ENCODE measurements at places on chromosomes 5 and 9. TPM values are rescaled to one million over a fixed set of nuclear protein-coding genes. Genes with fewer than 3 reads are reported as not detected.

- DNase-seq = no peak
These were observed 435.1 kb upstream of the CDH9 start for GRCh38 chr5:27473307-27474046.

Gene IL13
- not detected for total RNA-seq

Gene PCA3
- total RNA-seq = 0.14 TPM

GRCh38 chr5:170075696-170076095 lies 30.0 kb upstream of the FOXI1 start:
- DNase-seq = no peak

Gene OR1J1
- total RNA-seq = not detected

GRCh38 chr5:95045181-95045965 lies 239.5 kb downstream of the MCTP1 start:
- DNase-seq = no peak

GRCh38 chr5:164373876-164374275 lies 868.5 kb downstream of the MAT2B start:
- no peak for DNase-seq

DNA sequence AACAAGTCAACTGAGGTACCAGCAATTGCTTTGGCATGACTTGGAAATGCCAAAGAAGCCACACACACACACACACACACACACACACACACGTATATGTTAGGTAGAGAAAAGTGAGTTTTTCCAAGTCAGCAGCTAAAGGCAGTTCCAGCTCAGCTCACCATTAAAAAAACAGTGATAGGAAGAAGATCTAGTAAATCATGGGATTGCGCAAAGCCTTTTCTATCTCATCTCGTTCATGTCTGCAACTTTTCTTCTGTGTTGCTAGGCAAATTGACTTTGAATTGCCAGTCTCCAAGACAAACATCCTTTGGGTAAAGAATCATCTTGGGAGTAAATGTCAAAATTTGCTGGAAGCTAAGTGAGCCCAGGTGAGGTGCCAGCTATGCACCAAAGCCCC lies 500.1 kb downstream of the ENC1 start:
- DNase-seq = no peak

DNA sequence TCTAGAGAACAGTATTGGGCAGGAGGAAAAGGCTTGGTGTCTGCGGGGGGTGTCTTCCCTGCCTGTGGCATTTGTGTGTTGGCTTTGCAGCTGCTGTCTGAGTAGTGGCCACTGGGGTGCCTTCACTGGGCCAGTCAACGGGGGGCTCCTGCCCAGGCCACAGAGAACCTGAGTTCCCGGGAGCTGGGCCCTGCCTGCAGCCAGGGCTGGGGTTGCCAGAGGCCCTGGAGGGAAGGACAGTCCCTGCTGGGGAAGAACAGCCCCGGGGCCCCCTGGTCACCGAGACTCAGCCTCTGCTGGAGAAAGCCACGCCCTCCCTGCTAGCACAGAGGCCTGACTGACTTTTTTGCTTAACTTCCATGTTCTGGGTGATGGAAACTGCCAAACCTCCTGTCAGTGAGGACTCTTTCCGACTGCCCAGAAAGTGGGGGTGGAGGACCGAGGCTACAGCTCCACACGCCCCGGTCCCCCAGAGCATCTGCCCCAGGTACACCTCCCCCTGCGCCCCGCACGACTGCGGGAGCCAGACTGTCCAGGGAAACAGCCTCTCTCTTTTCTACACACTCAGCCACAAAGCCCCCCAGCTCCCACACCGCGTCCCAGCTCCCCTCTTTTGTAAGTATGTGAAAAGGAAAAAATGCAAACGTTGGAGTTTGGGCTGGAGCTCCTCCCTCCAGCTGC lies 133.4 kb downstream of the DAB2IP start:
- DNase-seq = no peak

DNA sequence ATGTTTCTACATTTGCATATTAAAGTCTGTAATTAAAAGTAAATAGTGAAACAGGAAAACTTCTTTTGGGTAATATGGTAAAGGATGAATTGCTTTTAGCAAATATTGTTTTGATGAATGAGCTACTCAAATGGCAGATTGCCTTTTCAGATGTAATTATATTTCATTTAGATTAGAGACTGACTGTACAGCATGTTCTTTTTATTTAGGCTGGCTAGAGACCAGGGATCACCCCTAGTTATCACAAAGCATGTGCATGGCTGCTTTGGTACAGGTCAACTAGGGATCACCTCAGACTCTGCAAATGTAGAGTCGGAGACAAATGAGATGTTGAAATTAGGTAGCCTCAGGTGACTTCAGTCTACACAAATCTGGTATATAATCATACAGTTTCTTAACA lies 214.9 kb upstream of the SEMA6A start:
- DNase-seq = no peak

- no peak for DNase-seq
These were observed 61.0 kb downstream of the DAP start for GRCh38 chr5:10699987-10700386.

DNA sequence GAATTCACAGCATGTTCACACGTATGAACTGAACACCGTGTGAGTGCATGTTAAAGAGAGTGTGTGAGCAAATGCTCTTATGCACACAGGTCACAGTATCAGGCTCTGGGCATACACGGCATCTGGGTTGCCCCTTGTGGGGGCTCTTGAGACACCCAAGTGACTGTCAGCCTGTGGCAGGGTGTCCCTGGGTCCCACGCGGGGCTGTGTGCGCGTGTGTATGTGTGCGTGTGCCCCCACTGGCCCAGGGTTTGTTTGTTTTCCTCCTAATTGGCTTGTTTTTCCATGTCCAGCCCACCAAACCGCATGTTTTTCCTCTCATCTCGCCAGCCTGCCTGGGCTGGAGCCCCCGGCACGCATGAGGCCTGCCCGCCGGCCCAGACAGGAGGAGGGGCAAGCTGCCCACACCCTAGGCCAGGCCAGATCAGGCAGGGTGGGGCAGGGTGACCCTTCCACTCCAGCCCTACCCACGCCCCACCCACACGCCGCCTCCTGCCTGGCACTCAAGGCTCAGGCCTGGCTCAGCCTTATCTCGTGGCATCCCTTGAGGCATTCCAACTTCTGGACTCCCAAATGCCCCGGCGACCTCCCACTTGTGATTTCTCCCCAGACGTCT lies 28.8 kb downstream of the CNTFR start:
- DNase-seq = no peak

- no peak for DNase-seq
These were observed 30.0 kb downstream of the BTF3 start for GRCh38 chr5:73528248-73528647.

GRCh38 chr5:10502578-10502977 lies 60.9 kb downstream of the ROPN1L start:
- no peak for DNase-seq

DNA sequence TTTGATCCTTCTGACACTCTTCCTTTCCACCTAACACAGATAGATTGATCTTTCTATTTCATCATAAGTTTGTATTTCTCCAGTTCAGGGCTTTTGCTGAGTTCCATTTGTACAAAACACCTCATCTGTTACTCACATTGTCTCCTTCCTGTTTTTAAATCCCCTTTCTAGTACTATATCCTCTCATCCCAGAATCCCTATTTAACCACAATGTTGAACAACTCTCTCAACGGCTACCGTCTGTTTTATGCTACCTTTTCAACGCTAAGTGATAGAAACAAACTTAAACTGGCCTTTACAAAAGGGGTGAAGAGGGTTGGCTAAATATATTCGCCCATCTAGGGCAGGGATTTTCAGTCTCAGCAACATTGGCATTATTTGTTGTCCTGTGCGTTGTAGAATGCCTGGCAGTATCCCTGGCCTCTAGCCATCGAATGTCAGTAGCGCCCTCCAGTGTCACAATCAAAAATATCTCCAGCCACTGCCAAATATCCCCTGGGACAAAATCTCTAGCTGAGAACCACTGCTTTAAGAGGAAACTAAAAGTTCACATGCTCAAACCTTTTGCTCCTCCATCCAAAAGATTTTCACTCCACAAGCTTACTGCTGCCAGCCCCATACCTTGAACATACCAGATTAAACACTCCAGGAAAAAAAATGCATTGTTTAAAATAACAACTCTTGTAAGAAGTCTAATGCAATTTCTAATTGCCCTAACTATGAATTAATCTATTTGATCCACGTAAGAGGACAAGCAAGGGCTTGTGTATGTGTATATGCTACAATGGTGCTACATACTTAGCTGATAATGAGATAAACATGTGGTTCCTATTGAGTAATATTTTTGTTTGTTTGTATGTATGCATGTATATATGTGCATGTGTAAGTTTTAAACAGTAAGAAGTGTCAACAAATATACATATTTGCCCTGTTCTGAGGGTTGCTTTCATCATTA lies 344.0 kb downstream of the PTPRD start:
- no peak for DNase-seq

GRCh38 chr5:123598028-123598689 lies 86.2 kb downstream of the CSNK1G3 start:
- DNase-seq = no peak

Gene BTNL8
- 0.14 TPM for total RNA-seq

DNA sequence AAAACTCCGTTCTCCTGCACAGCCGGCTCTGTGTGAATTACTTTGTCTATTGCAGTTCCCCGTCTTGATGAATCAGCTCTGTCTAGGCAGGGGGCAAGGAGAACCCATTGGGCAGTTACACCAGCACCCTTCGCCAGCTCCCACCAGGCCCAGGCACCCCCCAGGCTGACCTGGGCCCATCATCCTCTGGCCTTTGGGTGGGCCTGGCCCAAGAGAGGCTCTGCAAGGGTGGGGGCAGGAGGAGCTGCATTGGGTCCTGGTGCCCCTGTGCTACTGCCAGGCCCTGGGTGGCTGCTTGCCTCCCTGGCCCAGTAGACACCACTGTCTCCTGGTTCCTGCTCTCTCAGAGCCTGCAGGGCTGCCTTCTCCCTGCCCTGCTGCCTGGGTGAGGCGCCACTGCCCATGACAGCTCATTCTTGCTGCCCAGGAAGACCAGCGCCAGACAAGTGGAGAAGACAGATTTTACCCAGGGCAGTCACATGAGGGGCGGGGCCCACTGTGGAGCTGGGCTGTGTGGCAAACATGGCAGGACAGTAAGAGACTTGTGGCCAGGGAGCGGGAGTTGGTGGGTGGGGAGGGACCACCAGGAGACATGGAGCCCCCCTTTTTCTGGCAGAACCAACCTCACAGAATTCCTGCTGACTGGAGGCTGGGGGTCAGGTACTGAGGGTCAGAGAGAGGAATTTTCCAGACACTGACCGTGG lies 67.2 kb downstream of the MRPL36 start:
- peak; percentile 4 for DNase-seq

Gene CEL
- 1.7 TPM for total RNA-seq
